ENCODE measurements at places on chromosomes 3 and 15.

DNA sequence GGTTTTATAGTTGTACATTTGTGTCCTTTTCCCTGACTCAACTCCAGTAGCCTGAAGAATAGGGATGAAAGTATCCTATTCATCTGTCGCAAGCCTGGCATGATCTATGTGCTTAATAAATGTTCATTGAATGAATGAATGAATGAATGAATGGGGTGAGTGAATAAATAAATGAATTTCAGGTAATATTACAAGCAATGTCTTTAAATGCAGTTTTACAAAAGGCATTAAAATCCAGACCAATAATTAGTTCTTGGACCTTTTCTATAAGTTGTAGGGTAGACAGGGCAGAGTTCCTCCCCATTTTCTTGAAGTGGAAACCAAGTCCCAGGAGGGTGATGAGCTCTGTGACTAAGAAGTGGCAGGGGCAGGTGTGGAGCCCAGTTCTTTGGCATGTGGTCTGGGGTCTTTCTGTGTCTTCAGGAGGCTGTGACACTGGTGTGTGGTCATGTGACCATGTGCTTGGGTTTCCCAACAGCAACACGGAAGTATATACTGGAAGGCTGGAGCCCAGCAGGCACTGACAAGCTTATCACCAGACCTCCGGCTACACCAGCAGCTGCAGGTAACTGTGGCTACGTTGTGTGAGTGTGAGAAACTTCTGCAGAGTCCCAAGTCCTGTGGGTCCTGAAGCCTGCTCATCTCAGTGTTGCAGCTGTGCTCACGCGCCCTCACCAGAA lies 18.3 kb downstream of the XYLB start:
- no peak for DNase-seq

DNA sequence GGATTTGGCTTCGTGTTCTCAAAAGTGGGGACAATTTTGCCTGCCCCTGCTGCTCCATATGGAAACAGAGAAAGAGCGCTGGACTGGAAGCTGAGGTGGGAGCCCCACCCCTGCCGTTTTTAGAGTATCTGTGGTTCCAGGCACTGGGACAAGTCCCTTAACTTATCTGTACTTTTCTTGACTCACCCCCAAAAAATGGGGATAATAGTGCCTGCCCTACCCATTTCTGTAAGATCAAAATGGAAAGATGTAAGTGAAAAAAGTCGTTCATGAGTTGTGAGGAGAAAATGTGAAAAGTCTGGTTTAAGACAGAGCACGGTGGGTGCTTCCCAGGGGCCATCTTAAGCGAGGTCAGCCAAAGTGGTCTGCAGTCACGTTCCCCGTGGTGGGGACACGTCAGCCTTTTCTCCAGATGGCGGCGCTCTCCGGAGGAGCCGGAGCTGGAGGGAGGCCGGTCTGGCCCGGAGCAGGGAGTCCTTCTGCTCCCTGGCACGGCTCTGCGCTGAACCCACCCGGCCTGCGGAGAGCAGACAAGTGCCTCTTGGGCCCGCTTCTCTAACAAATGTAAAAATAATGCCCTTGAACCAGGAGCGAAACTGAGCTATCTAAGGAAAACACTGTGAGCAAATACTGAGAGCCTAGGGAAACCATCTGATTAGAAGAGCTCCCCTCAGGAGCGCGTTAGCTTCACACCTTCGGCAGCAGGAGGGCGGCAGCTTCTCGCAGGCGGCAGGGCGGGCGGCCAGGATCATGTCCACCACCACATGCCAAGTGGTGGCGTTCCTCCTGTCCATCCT lies at the start of gene CLDN18:
Gene CLDN18 (plus strand): TSS at position 690 of the 797 bp plus-strand sequence. CDS start 61 bp downstream, at position 751.
- no peak for DNase-seq

DNA sequence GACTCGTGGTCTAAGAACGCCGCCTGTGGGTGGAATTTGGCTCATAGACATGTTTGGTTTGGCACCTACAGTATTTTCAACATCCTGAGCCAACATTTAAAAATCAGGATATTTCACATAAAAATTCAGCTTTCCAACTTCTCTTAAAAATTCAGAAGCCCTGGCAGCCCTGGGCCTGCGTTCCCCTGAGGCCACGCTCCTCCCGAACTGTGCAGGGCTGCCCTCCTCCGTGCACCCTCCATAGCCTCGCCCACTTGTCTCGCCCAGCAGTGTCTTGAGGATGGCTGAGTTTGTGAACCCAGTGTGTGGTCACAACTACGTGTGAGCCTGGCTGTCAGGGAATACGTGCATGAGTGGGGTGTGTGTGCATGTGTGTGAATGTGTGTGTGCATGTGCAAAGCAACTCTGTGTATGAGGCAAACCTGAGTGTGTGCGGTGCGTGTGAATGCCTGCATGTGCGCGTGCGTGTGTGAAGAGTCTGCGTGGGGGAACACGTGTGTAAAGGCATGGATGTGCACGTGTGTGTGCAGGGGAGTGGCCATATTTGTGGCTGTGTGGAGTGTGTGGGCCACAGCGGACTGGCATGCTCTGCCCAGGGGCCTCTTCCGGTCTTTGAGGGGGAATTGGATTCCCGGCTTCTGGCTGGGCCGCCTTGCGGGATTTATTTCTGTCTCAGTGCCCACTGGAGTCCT lies 30.9 kb downstream of the PTH1R start:
- DNase-seq: no peak

- DNase-seq: no peak
Observed at GRCh38 chr15:76529911-76530310, 193.3 kb downstream of the ISL2 start.

DNA sequence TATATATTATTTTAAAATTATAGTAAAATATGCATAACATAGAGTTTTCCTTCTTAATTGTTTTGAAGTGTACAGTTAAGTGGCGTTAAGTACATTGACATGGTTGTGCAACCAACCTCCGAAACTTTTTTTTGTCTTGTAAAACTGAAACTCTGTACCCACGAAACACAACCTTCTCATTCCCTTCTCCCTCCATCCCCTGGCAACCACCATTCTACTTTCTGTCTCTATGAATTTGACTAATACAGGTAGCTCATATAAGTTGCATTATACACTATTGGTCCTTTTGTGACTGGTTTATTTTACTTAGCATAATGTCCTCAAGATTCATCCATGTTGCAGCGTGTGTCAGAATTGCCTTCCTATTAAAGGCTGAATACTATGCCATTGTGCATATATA lies 179.4 kb downstream of the SATB1 start:
- no peak for DNase-seq

Measured in activated naive CD4-positive, alpha-beta T cell (primary cell).